ENCODE measurements at places on chromosomes 1 and 21.

DNA sequence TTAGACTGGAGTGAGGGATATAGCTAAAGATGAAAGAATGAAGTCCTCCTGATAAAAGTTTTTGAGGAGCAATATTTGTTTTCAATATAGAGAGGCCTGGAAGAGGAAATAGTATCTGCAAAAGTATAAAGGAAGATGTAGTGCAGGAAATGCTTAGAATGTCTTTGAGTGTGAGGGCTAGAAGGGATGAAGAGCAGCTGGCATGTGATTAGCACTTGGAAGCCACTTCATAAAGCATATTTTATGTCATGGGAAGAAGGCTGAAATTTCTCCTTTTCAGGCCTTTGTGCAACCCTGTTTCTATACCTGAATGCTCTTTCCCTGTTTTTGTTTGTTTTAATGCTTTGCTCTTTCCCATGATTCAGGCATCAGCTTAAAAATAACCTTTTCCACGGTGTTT lies 323.3 kb upstream of the DEPDC1 start:
- DNase-seq, result no peak

DNA sequence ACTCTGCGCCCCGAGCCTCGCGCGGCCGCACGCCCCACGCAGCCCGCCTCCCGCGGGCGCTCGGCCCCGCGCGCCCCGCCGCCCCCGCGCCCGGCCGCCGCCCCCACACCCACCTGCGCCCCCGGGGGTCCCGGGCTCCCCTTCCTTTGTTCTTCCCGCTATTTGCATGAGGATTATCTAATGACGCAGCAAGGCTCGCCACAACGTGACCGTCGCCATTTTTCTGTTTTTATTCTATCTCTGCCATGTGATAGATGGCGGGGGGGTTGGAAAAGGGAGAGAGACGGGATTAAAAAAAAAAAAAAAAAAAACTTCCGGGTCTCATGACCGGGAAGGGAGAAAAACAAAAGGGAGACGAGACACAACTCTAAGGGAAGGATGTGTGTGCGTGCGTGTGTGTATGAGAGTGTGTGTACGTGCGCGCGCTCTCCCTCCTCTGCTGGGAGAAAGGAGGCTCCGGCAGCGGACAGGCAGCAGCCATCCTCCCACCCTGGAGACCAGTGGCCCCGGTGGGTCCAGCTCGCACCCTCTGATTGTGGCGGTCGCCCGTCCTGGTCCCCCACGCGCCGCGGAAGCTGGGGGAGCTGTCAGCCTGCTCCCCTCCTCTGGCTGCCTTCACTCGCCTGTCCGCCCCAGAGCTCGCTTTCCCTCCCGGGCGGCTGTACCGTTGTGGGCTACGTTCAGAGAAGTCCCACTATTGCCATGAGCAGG lies 80.4 kb upstream of the AK4 start:
- peak; percentile 39 for DNase-seq

DNA sequence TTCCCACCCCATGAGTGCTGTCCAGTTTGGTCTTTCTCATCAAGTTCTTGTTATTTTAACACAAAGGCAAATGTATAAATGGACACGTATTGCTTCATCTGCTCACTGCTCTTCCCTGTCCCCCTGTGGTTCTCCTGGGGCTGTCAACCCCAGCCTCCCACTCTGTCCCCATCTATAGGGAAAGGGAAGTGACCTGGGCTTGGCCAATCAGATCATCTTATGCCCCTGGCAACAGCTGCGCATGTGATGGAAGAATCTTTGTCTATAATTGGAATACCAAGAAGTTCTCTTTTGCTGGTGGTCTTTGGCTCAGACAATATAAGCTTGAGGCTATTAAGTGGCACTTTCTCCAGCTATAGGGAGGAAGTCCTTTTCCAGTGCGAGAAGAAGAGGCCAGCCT lies 4.7 kb upstream of the CCSAP start:
- DNase-seq, result no peak

- DNase-seq, result no peak
Measured at GRCh38 chr21:43934716-43935705, 70.0 kb downstream of the AGPAT3 start.

GRCh38 chr1:7335224-7335879 lies 435.7 kb upstream of the VAMP3 start:
- DNase-seq, result no peak

GRCh38 chr1:156594190-156594589 lies 2.6 kb downstream of the NAXE start:
- no peak for DNase-seq

GRCh38 chr1:160607011-160607671 lies 27.8 kb upstream of the CD84 start:
- DNase-seq, result peak; percentile 42

GRCh38 chr1:216212826-216213225 lies 210.4 kb downstream of the USH2A start:
- DNase-seq, result no peak

DNA sequence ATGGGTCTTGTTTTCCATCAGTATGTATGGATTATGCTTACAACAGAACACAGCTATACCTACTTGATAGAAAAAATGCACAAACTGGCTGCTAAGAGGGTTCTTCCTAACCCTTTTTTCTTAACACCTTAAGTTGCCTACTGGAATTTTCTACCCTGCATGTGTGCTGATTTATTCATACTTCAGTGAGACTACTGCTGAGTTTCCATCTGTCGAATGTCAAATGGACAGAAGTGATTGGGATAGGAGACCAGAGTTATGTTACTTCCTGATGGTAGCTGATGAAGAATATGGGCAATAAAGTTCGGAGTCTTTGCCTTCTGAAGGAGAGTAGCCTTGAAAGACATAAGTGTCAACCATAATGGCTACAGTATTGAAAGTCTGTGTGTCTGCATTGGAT lies 6.5 kb upstream of the DNM3 start:
- no peak for DNase-seq

- DNase-seq, result no peak
Measured at GRCh38 chr1:175332515-175332914, 139.9 kb upstream of the KIAA0040 start.

DNA sequence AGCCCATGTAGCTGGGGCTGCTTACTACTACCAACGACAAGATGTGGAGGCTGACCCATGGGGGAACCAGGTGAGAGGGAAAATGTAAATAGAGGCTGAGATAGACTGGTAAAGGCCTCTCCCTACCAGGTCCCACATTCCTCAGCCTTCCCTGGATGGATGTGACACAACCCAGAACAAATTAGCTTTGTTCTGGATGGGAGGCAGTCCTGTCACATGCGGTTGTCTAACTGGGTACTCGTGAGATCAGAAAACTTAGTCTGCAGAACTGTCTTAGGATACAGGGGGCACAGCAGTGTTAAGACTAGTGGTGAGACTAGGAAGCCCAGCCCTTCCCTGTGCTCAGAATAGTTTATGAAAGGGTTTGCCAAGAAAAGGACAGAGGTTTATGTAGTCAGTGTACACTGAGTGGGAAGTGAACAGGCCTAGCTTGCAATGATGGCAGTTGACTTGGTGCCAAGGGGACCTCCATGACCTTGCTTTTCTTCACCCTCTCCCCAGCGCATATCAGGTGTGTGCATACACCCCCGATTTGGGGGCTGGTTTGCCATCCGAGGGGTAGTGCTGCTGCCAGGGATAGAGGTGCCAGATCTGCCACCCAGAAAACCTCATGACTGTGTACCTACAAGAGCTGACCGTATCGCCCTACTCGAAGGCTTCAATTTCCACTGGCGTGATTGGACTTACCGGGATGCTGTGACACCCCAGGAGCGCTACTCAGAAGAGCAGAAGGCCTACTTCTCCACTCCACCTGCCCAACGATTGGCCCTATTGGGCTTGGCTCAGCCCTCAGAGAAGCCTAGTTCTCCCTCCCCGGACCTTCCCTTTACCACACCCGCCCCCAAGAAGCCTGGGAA lies 8.4 kb downstream of the MMACHC start:
- no peak for DNase-seq

GRCh38 chr21:40043423-40043822 lies 176.2 kb downstream of the PCP4 start:
- no peak for DNase-seq

- no peak for DNase-seq
Measured at GRCh38 chr1:2445823-2446215, 30.3 kb upstream of the PLCH2 start.

DNA sequence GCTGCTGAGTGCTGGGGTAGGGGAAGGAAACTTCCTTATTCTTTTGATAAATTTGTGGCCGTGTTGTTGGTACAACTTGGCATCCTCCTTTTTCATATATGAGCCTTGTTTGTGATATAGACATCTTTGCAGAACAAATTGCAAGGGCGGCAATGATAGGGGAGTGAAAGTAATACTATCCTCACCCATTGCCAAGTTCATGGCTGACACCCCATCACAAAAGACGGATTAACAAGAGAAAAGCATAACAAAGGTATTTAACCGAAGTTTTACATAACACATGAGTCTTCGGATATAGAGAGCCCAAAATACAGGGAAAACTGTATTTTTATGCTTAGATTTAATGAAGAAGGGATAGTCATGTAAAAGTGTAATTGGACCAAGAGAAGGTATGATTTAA lies 86.3 kb upstream of the TMPRSS2 start:
- no peak for DNase-seq

Measured in NCI-H187 (cell line).